T-helper 2 cell treated with Interferon-gamma antibody and Interleukin-4, amounts not matched to agents 5 μg/mL and 100 μg/mL, for 36 hours (primary cell): ENCODE measurements at places on chromosomes 6 and 20.
A peak's percentile ranks its signal among the peaks of the same experiment; 100 is the strongest.

DNA sequence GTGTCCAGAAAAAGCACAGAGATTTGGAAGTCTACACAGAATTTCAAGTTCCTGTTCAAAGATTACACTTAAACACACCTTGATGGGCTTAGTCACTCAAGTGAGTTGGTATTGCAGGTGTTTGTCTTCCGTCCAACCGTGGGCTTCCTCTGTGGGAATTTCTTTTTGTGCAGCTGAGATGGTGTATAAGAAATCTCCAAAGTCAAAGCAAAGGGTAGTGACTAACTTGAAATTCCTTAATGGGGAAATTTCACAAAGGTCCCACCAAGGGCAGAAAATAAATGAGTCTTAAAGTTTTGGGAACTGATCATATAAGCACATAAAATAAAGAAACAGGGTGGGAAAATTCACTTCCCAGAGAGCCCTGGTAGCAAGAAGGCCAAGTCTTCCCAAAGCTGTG is 102.0 kb upstream of the TNFAIP3 start:
- no peak overlapping the region for H3K27ac ChIP-seq
- no peak for DNase-seq
- H3K4me1 ChIP-seq, result peaks cover 28% of the 10 kb centered on the region
- H3K36me3 ChIP-seq, result peaks cover 2% of the 10 kb centered on the region
- H3K4me3 ChIP-seq, result no peak overlapping the region

- no peak overlapping the region for H3K27ac ChIP-seq
- DNase-seq, result no peak
- no peak overlapping the region for H3K4me3 ChIP-seq
- no peaks in the 10 kb centered on the region for H3K36me3 ChIP-seq
- no peaks in the 10 kb centered on the region for H3K4me1 ChIP-seq
Measured at GRCh38 chr20:19885939-19886660, 128.0 kb downstream of the RIN2 start.

- H3K4me1 ChIP-seq, result peaks cover 13% of the 10 kb centered on the region
- H3K36me3 ChIP-seq, result peaks cover 46% of the 10 kb centered on the region
- no peak for DNase-seq
Measured at GRCh38 chr20:13772529-13772928, 12.2 kb downstream of the ESF1 start.

GRCh38 chr20:25460566-25461280 is 53.2 kb downstream of the GINS1 start:
- no peak overlapping the region for H3K4me3 ChIP-seq
- H3K36me3 ChIP-seq, result no peaks in the 10 kb centered on the region
- H3K27ac ChIP-seq, result no peak overlapping the region
- peaks cover 3% of the 10 kb centered on the region for H3K4me1 ChIP-seq
- H3K27me3 ChIP-seq, result no peaks in the 10 kb centered on the region
- DNase-seq, result no peak

DNA sequence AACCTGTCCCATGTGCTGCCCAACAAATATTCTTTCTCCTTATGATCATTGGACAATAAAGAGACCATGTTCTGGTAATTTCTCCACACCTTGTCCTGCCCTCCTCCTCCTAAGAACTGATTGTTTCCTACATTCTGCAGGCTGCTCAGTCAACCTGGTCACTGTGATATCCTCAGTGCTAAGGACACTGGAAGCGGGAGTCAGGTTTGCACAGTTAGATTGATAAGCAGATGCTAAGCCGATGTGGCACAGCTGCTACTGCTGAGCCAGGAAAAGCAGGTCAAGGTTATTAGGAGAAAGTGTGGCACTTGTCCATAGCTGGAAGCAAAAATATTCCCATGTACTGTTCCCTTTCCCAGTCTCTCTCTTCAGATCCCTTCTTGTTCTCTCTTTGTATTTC is 154.8 kb downstream of the TFAP2B start:
- H3K36me3 ChIP-seq, result no peaks in the 10 kb centered on the region
- no peaks in the 10 kb centered on the region for H3K27me3 ChIP-seq
- no peak overlapping the region for H3K27ac ChIP-seq
- H3K4me3 ChIP-seq, result no peak overlapping the region
- H3K4me1 ChIP-seq, result no peaks in the 10 kb centered on the region

- peak overlapping the region; percentile 29 for H3K27ac ChIP-seq
- DNase-seq, result no peak
- peaks cover 27% of the 10 kb centered on the region for H3K36me3 ChIP-seq
- no peak overlapping the region for H3K4me3 ChIP-seq
- H3K27me3 ChIP-seq, result no peaks in the 10 kb centered on the region
- H3K4me1 ChIP-seq, result peaks cover 61% of the 10 kb centered on the region
Measured at GRCh38 chr6:39217177-39217864, 12.0 kb downstream of the KCNK5 start.

DNA sequence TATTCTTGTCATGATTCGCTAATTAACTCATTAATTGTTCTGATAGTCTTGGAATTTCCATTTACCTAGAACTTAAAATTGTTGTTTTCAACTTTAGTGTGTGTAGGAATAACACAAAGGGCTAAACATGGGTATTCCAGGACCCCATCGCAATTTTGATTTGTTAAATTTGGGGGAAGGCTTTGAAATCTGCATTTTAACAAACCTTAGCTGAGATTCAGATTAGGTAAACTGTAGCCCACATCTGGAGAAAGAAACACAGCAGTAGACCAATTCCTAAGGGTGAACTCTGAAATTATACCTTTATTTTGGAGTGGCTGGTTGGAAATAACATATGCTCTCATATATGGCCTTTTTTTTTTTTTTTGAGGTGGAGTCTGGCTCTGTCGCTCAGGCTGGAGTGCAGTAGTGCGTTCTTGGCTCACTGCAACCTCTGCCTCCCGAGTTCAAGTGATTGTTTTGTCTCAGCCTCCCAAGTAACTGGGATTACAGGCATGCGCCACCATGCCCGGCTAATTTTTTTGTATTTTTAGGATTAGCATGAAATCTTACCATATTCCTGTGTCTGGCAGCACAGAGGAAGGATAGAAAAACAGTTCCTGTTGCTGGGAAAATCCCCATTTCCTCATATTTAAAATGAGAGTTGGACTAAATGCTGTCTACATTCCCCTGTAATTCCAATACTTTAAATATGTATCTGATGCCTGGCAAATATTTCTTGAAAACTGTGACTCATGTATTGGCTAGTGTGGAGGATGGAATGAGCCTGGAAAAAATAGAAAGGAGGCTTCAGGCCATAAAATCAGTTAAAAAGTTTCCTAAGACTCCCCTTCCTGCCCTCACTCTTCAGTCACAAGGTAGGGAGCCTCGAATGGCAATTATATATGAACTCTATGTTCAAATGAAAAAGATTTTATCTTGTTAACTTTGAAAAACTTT is 96.7 kb upstream of the FAM184A start:
- H3K27me3 ChIP-seq, result no peaks in the 10 kb centered on the region
- H3K36me3 ChIP-seq, result peaks cover 5% of the 10 kb centered on the region
- DNase-seq, result no peak
- no peak overlapping the region for H3K27ac ChIP-seq

- no peaks in the 10 kb centered on the region for H3K27me3 ChIP-seq
- H3K4me1 ChIP-seq, result peaks cover 5% of the 10 kb centered on the region
Measured at GRCh38 chr6:43593938-43594337, 18.0 kb downstream of the POLH start.

GRCh38 chr6:147063469-147064031 is 140.7 kb upstream of the STXBP5 start:
- no peaks in the 10 kb centered on the region for H3K27me3 ChIP-seq
- peaks cover 8% of the 10 kb centered on the region for H3K4me1 ChIP-seq
- no peaks in the 10 kb centered on the region for H3K36me3 ChIP-seq
- H3K4me3 ChIP-seq, result no peak overlapping the region

DNA sequence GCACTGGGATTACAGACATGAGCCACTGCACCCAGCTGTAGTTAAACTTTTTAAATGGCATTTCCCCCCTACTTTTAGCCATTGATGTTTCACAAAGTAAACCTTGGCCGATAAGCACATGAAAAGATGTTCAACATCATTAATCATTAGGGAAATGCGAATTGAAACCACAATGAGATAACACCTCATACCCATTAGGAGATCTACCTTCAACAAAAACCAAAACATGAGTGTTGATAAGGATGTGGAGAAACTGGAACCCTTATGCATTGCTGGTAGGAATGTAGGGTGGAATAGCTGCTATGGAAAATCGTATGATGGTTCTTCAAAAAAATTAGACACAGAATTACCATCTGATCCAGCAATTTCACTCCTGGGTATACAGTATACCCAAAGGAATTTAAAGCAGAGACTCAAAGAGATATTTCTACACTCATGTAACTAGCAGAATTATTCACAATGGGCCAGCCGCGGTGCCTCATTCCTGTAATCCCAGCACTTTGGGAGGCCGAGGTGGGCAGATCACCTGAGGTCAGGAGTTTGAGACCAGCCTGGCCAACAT is 286.5 kb upstream of the JARID2 start:
- H3K36me3 ChIP-seq, result peaks cover 4% of the 10 kb centered on the region
- DNase-seq, result no peak
- H3K27me3 ChIP-seq, result no peaks in the 10 kb centered on the region

DNA sequence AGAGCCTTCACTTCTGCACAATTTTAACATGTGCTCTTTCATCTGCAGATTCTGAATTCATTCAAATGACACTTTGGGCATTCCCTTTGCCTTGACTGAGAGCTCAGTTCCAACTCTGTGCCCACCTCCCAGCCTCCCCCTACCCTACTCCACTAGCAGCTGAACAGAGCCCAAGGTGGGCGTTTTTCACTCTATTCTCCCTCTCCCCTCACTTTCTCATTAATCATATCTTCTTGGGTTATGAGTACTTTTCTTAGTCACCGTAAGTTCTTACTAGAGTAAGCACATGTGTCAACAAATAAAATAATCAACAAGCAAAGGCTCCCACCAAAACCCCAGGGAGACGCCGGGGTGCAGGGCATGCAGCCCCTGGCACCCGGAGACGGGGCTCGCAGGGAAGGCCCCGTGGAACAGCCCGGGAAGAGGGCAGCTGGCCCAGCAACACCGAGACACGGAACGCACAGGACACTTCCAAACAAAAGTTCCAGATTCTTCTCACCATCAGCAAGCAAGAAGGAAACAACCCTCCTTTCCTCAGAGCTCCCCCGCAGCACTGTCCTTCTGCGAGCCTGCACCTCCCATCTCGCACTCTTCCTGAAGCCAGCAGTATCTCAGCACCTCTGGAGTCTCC is 34.1 kb downstream of the TAF4 start:
- no peaks in the 10 kb centered on the region for H3K27me3 ChIP-seq
- no peaks in the 10 kb centered on the region for H3K36me3 ChIP-seq
- no peak overlapping the region for H3K4me3 ChIP-seq
- H3K4me1 ChIP-seq, result peaks cover 31% of the 10 kb centered on the region
- peak overlapping the region; percentile 40 for H3K27ac ChIP-seq

DNA sequence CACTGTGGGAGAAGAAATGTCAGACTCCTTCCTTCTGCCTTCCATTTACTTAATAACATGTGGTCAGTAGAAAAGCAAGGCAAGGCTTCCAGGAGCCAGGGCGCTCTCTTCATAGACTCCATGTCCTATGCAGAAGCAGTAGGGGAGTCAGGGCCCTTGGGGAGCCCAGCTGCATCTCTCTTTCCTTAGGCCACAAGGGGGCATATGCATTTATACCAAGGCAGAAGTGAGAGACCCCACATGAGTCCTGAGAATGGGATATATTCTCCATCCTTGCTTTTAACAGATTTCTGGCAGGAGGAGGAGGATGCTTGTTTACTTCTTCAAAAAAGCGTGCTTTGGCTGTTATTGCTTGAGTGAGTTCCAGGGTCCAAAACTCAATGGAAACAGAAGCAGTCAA is 198.5 kb downstream of the HIVEP2 start:
- no peaks in the 10 kb centered on the region for H3K36me3 ChIP-seq
- H3K4me3 ChIP-seq, result no peak overlapping the region
- no peaks in the 10 kb centered on the region for H3K27me3 ChIP-seq
- no peak for DNase-seq
- H3K4me1 ChIP-seq, result no peaks in the 10 kb centered on the region
- H3K27ac ChIP-seq, result no peak overlapping the region

DNA sequence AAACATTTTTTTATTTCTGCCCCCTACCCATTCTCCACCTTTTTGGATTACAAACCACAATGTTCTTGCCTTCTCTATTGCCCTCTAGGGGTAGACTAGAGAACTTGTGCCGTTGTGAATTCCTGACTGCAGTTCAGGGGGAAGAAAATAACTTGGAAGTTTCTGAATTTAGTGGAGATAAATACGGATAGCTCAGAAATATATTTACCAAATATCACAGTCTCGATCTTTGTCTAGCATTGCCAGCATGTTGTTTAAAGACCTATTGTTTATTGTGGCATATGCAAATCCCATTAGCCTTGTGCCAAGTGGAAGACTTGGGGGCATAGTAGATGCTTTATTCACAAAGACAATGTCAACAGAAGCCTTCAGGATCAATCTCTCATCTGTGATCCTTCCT is 154.1 kb upstream of the MMS22L start:
- H3K4me1 ChIP-seq, result no peaks in the 10 kb centered on the region
- DNase-seq, result no peak
- H3K36me3 ChIP-seq, result no peaks in the 10 kb centered on the region
- H3K27ac ChIP-seq, result no peak overlapping the region

DNA sequence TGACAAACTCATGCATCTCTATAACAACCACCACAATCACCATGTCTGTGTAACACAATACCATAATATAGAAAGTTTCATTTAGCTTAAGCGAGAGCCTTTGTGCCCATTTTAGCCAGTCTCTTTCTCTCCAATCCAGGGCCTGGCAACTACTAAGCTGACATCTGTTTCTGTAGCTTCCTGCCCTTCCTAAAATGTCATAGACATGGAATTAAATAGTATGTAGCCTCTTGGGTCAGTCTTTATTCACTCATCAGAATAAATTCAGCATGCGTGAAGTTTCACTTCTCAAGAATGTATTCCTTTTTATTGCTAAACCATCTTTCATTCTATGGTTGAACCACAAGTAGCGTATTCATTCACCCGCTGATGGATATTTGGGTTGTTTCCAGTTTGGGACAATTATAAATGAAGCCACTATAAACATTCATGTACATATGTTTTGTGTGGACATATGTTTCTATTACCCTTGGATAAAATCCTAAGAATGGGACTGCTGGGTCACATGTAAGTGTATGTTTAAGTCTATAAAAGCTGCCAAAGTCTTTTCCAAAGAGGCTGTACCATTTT is 1.7 kb upstream of the TREM2 start:
- H3K36me3 ChIP-seq, result no peaks in the 10 kb centered on the region
- H3K27me3 ChIP-seq, result peaks cover 18% of the 10 kb centered on the region
- no peak overlapping the region for H3K27ac ChIP-seq

- H3K4me3 ChIP-seq, result no peak overlapping the region
- peaks cover 3% of the 10 kb centered on the region for H3K27me3 ChIP-seq
- DNase-seq, result no peak
- H3K4me1 ChIP-seq, result no peaks in the 10 kb centered on the region
Measured at GRCh38 chr6:70196531-70196930, 106.4 kb downstream of the COL9A1 start.

DNA sequence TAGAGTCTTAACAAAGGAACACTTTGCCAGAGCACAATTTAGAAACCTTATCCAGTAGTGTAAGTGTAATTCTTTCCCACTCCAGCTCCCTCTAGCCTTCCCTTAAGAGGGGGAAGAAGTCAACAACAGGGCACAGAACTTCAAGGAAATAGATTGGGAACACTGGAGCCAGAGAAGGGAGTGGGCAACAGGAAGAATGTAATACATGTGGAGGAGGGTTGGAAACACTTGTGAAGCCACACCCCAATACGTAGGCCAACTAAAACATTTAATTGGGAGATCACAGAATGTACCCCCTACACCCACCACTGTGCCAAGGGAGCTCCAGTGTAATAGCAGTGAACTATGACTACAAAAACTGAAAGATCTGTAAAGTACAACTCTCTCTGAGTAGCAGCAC is 735.7 kb upstream of the HS3ST5 start:
- no peak for DNase-seq
- no peak overlapping the region for H3K27ac ChIP-seq
- no peaks in the 10 kb centered on the region for H3K27me3 ChIP-seq
- no peak overlapping the region for H3K4me3 ChIP-seq
- H3K36me3 ChIP-seq, result no peaks in the 10 kb centered on the region

GRCh38 chr6:154352898-154353585 is 3.6 kb downstream of the IPCEF1 start:
- peaks cover 10% of the 10 kb centered on the region for H3K4me1 ChIP-seq
- no peaks in the 10 kb centered on the region for H3K36me3 ChIP-seq
- H3K4me3 ChIP-seq, result no peak overlapping the region
